ENCODE measurements at places on chromosomes 5 and 9.

DNA sequence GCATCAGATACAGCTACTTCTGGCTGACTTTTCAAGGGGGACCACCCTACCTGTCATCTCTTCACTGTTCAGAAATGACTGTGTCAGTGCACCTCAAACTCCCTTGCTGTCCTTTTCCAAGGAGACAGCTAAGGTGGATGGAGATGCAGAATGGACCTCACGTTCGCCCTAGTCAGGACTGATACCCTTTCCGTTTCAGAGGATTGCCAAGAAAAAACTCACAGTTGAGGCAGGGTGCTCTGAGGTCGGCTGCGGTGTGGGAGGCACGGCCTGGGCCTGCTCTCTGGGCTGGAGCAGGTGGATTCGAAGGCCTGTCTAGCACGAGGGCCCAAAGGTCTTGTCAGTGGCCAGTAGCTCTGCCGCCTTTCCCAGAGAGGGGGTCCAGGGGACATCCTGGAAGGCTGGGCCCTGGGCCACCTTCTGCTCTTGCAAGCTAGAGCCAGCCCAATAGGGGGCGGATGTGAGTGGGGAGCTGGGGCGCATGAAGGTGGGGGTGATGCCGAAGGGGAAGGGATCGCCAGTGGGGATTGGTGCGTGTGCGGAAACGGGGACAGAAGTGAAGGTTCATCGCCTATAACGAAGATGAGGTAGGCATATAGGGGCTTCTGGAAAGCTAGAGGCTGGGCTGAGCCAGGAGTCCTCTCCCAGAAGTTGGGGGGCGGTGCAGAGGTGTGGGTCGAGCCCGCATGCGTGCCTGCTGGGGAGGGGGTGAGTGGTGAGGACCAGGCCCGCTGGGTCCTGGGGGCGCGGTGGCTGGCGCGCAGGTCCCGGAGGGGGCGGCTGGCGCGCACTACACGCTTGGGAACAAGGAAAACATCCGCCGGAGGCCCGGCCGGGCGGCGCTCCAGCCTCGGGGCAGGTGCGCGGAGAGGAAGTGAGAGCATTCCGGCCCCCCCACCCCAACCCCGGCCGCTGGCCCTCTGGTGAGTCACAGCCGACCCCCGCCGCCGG lies 2.5 kb upstream of the MSMP start:
- no peak for DNase-seq

DNA sequence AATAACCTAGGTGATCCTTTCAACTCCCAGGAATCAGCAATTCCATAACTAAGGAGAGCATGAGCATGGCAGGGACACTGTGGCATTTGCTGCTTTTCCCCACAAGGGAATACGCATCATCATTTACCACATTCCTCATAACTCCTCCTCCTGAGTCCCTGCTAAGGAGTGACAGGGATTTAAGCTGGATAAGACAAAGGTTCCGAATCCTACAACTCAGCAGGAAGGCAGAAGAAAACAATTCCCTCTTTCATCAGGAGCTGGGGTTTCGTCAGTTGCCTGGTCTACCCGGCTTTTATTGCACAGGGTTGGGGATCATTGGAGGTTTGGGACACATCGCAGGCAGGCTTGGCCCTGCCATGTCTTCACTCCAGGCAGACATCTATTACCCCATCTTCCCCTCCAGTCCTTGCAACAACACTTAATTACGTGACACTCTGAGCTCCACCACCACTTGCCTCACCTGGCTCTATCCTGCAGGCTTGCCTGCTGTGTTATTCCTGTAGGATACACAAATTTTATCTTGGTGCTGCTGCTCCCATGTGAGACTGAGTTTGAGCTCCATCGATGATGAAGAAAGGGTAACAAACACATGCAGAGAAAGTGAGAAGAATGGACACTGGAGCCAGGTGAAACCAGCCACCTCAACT lies 563.0 kb upstream of the KLF4 start:
- DNase-seq = no peak

DNA sequence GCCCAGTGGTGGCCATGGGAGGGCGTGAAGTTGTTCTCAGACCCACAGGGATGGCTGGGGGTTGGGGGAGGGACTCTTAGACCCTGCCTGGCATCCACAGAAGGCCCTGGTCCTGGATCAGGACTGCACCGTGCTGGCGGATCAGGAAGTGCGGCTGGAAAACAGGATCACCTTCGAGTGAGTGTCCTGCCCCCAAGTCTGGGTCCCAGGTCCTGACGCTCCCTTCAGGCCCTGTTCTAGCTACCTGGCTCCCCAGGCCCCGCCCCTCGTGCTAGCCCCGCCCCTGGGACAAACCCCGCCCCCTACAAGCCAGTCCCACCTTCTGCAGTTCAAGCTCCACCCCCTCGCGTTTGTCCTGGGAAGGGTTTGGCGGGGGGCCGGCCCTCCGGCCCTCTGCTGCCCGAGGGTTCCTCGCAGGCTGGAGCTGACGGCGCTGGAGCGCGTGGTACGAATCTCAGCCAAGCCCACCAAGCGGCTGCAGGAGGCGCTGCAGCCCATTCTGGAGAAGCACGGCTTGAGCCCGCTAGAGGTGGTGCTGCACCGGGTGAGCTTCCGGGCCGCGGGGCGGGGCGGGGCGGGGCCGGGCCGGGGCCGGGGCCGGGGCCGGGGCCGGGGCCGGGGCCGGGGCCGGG lies 12.9 kb downstream of the RGS14 start:
- DNase-seq = no peak

DNA sequence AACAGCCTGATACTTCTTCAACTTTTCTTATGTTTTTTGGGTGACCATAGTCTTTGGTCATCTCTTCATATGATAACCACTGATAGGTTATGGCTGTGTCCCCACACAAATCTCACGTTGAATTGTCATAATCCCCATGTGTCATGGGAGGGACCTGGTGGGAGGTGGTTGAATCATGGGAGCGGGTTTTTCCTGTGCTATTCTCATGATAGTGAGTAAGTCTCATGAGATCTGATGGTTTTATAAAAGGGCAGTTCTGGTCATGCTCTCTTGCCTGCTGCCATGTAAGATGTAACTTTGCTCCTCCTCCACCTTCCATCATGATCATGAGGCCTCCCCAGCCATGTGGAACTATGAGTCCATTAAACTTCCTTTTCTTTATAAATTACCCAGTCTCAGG lies 8.7 kb downstream of the RHOBTB3 start:
- DNase-seq = no peak
